ENCODE measurements at places on chromosomes 16 and 17.

DNA sequence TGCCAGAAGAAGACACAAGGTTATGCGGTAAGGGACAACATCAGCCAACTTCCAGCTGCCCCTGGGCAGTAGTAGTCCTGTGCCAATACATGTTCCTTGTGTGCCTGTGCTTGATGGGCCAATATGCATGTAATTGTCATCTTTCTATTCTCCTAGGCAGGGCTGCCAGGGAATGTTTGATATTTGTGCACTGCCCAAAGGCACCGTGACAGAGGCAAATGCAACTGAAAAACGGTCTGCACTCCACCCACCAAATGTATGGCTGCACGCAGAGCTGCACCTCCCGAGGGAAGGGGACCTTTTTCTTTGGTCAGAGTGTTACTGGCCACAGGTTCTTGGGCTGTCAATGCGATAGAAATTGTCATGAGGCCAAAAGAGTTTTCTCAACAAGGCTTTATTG is 207.1 kb downstream of the LGALS9B start:
- no peak for DNase-seq

DNA sequence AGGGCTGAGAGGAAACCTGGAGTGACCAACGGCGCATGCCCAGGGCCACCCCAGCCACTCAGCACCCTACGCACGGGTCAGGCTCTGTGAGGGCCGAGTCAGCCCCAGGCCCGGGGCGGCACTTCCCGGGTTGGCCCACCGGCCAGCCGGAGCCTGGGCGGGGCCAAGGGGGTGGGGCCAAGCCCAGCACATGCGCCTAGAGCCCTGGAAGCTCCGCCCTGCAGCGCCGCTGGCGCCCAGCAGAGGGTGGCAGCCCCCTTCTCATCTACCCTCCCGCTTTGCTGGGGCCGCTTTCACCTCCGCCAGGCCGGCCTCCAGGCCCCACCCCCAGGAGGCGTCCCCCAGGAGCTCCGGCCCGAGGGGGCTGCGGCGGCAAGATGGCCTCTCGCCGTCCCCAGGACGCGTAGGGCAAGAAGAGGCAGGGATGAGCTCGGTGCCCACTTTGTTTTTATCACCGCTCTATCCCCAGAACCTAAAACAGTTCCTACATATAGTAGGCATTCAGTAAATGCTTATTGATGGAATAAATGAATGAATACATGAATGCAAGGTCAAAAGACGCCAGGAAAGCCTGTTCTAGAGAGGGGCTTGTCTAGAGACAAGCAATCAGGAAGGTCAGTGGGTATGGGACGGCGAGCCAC is 31.3 kb downstream of the MYO18A start:
- peak; percentile 88 for DNase-seq

- no peak for DNase-seq
These were observed 7.7 kb downstream of the TNS4 start for GRCh38 chr17:40493697-40494096.

DNA sequence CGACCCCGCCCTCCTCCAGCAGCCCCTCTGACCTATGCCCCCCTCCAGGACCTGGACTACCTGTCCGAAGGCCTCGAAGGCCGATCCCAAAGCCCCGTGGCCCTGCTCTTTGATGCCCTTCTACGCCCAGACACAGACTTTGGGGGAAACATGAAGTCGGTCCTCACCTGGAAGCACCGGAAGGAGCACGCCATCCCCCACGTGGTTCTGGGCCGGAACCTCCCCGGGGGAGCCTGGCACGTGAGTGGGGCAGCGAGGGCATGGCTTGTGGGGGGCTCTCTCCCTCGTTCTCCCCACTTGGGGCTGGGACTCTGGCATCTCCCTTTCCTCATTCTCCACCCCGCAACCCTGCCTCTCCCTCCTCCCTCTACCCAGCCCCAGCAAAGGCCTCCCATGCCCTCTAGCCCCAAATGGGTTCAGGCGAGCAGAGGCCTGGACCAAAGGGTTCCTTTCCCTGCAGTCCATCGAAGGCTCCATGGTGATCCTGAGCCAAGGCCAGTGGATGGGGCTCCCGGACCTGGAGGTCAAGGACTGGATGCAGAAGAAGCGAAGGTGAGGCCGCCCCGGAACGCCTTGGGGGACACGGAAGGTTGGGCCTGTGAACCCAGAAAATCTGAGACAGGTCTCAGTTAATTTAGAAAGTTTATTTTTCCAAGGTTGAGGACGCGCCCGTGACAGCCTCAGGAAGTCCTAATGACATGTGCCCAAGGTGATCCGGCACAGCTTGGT is 7.4 kb upstream of the NECAB2 start:
- DNase-seq: no peak

DNA sequence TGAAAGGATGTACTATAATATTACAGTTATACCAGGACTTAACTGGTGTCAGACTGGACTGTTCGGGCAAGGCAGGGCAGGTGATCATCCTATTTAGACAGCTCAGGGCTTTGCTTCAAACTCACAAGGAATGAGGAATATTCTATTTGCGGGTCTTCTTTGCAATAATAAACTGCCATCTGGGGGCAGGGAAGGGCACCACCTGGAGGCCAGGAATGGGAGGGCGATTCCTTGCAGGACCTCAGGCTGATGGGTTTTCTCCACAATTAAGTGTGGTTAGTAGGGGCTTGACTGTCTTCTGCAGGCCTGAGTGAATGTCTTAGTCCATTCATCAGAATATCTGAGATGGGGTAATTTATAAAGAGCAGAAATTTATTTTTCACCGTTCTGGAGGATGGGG is 424.1 kb downstream of the CA10 start:
- no peak for DNase-seq

DNA sequence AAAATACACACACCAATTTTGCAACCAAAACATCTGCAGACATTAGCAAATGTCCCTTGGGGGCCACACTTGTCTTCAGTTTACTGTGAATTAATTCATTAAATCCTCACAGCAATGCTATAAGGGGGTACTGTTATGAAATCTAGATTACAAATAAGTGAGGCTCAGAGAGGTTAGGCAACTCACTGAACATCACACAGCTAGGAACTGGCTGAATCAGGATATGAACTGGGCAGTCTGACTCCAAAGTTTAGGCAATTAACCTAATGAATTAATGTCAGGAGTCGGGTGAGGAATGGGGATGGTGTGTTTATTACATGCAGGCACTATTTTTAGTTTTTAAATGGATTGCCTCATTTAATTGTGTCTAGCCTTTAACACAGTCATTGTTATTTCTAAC is 305.7 kb upstream of the XYLT1 start:
- DNase-seq: no peak

GRCh38 chr17:1224330-1224729 is 44.5 kb upstream of the ABR start:
- no peak for DNase-seq

DNA sequence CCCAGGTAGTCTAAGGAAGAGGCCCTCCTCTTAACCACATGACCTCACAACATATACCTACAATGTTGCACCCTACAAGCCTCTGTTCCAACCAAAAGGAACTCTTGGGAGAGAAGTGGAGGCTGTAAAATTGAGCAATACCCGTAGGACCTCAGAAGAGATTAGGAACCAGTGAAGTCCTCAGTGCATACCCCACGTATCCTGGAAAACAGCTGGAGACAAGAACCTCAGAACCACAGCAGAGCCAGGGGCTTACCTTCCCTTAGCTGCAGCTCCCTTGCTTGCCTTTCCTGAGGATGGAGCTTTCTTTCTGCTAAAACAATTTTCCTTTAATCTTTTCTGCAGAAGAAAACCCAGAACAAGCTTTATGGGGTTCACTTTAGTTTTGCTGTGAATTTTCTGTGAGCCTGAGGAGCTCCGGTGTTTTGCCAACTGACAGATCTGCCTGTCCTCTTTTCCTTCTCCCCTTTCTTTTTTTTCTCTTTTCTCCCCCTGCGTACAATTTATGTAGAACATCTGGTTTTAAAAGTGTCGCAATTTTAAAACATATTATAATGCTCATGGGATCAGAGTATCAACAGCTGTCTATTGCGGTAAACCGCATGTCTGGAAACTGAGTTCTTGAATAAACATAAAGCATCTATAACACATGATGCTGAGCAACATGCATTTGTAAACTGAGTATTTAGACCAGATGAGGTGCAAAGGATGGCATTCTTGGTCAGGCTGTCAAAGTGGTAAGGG is 226.4 kb upstream of the MAF start:
- DNase-seq: peak; percentile 31

GRCh38 chr16:66289986-66290385 is 76.5 kb upstream of the CDH5 start:
- no peak for DNase-seq

GRCh38 chr17:5249615-5250014 is 15.0 kb upstream of the SCIMP start:
- peak; percentile 86 for DNase-seq

- peak; percentile 50 for DNase-seq
These were observed 70.9 kb downstream of the PLXDC1 start for GRCh38 chr17:39080421-39081078.

All from AG10803 (cell line).